ENCODE measurements at places on chromosomes 16 and 17.

DNA sequence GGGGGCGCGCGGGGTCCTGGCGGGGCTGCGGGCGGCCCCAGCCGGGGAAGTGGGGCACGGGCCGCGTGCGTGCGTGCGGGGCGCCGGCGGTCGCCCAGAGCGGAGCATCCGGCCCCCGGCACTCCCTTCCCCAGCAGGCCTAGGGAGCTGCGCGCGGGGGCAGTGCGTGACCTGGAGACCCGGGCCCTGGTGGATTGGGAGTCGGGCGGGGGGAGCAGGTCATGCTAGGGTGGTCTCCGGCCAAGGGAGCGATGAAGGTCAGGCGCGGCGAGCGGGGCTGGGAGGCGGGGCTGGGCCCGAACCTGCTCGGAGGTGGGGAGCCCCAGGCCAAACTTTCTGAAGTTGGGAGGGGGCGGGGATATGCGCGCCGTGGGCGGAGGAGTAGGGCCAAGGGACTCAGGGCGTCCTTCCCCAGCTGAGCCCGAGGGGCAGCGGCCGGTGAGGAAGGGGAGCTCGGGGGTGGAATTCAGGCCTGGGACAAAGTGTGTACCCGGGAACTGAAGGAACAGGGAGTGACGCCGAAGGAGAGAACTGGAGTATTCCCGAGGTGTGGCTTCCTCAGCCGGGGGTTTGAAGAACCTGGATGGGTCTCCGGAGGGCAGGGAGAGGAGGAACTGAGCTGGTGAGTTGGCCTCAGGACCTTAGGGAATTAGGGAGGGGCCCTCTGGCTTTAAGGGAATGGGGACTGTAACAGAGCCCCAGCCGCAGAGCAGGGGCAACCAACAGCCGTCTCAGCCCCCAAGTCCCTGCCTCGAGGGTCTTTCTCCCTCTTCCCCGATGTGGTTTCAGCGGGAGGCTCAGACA lies 589 bp downstream of the XYLT2 start:
- DNase-seq = no peak

GRCh38 chr17:82740906-82741759 lies 5.7 kb downstream of the FN3K start:
- DNase-seq = no peak

- no peak for DNase-seq
These were observed at the start of gene BHLHA9 for GRCh38 chr17:1270210-1271029. Gene BHLHA9, plus strand, starts transcription at chr17:1270444. Its CDS starts 120 bp downstream, at chr17:1270564.

DNA sequence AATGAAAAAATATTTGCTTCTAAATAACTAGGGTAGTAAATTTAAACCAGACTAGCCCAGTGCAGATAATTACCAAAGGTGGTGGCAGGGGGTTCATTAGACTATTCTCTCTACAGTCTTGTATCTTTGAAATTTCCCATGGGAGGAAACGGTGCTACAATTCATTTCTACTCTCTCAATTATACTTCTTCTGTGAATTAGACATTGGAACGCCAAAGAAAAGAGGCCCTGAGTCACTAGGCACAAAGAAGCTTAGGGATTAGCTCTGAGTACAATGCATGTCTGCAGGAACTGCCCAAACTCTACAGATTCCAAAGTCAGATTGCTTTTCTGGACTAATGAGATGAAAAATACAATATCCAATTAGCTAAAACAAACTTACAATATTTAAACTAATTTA lies 30.7 kb upstream of the ARL6IP1 start:
- DNase-seq = no peak

DNA sequence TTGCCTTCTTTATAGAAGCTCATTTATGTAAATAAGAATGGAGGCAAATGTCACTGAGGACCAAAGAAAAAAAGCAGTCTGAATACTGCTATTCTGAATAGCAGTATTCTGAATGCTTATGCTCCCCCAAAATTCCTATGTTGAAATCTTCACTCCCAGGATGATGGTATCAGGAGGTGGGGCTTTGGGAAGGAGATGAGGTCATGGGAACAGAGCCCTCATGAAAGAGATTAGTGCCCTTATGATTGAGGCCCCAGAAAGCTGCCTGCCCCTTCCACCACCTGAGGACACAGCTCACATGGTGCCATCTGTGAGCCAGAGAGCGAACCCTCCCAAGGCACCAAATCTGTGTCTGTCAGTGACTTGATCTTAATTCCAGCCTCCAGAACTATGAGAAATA lies 28.8 kb downstream of the HEATR6 start:
- no peak for DNase-seq

- DNase-seq = no peak
These were observed 4.4 kb downstream of the STX1B start for GRCh38 chr16:31006086-31006385.

GRCh38 chr17:71472809-71473789 lies 647.7 kb upstream of the SOX9 start:
- peak; percentile 45 for DNase-seq

DNA sequence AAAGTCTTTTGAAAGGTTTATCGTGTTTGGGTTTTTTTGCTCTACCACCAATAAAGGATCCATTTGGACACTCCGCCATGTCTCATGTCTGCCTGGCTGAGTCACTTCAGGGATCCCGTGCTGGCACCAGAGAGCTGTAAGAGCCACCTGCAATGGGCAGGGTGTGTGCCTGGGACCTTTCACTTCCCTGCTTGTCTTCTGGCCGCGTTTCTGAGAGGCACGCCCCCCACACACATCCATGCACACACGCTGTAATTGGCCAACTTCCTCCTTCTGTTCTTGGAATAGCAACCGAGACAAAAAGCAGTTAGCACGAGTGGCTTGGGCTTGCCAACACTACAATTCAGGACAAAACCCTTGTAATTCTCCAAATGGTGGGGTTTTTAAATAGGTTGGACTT lies 9.8 kb upstream of the SOST start:
- DNase-seq = no peak

- no peak for DNase-seq
These were observed 1418.8 kb downstream of the CDH11 start for GRCh38 chr16:63702981-63703590.

- peak; percentile 22 for DNase-seq
These were observed 373.4 kb downstream of the CNTNAP4 start for GRCh38 chr16:76650582-76650981.

DNA sequence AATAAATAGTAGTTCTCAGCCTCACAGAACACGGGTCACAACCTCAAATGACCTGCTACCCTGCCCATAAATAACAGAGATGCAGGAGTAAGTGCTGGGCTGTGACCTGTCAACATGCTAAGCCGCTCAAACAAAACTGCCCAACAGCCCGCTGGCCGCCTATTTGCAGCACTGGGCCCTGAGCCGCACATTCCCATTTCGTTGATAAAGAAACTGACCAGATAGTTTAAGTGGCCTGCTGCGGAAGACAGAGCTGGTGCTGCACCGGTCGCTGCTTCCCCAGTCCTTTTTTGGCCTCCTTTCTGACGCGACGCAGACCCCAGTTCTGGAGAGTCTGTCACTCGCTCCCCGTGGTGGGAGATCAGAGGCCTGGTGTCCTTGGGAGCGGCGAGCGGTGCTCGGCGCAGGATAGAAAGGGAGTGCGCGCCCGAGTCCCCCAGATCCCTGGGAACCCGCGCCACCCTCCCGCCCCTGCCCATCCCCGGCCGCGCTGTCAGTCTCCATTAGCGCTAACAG lies 349 bp upstream of the SLC6A2 start:
- DNase-seq = no peak

GRCh38 chr17:81549031-81549557 lies 3.1 kb downstream of the FAAP100 start:
- no peak for DNase-seq

GRCh38 chr17:60260540-60260939 lies 110.8 kb downstream of the CA4 start:
- DNase-seq = no peak

GRCh38 chr17:42647778-42648177 lies 11.3 kb upstream of the TUBG2 start:
- no peak for DNase-seq

GRCh38 chr17:78706271-78706915 lies 75.7 kb downstream of the CYTH1 start:
- DNase-seq = peak; percentile 15

DNA sequence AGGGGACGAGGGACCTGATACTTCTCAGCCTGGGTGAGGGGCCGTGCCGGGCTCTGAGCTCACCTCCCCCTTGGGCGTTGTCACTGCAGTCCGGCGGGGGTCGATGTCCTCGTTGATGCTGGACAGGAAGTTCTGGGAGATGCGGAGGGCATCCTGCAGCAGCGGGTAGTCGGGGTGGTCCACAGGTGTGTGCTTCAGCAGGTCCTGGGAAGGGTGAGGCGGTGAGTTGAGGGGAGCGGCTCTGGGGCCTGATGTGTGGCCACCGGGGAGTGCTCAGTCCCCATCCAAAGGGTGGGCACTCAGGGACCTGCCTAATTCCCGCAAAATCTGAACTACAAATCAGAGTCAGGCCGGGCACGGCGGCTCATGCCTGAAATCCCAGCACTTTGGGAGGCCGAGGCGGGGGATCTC lies 75.6 kb downstream of the TIMM22 start:
- DNase-seq = no peak

- DNase-seq = no peak
These were observed 5.6 kb downstream of the WSB1 start for GRCh38 chr17:27299384-27300049.

DNA sequence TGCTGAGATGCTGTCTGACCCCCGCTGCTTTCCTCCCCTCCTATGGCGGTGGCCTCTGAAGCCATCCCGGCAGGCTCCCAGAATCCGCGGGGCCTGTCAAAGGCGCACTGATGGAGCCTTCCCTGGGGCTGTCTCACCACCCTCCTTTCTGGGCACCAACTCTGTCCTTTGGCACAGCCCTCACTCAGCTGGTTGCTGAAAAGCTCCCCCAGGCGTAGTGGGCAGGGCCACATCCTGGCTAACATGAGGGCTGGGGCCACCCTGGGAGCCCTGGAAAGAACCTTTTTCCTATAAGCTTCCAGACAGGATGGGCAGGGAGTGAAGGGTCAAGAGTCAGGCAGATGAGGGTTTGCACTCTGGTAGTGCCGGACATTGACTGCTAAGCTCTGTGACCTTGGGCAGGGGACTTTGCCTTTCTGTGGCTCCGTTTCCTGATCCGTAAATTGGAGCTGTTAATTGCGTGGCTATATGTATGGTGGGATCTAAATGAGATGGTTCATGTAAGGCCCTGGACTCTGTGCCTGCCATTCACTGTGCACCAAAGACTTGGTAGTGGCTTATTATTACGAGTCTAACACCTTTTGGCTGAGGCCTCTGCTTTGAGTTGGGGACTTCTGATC lies 27.6 kb upstream of the LASP1NB start:
- no peak for DNase-seq

DNA sequence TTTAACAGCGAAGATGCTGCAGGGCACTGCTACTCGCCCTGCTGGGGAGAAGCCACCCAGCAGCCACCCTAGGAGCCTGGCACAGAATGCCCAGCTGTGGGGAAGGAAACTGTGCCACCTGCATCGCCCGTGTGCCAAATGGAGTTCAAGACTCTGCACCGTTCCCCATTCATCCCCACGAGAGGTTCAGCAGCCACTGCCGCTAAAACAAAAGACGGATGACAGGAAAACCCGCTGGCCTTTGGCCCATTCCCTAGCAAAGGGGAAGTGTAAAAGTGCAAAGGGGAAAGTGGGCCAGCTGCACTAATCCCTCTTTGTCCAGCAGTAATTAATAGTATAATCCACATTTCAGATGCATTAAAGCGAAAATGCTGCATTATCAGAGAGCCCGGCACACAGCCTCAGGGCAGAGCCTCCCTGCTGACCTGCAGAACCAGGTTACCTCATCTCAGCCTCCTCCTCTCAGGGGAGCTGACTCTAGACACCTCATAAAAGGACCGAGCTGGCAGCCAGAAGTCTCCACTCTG lies 37.7 kb downstream of the ZFHX3 start:
- no peak for DNase-seq

GRCh38 chr17:9266031-9266680 lies 244.8 kb downstream of the NTN1 start:
- DNase-seq = no peak

- DNase-seq = no peak
These were observed 56.8 kb downstream of the BEAN1 start for GRCh38 chr16:66483689-66484452.

DNA sequence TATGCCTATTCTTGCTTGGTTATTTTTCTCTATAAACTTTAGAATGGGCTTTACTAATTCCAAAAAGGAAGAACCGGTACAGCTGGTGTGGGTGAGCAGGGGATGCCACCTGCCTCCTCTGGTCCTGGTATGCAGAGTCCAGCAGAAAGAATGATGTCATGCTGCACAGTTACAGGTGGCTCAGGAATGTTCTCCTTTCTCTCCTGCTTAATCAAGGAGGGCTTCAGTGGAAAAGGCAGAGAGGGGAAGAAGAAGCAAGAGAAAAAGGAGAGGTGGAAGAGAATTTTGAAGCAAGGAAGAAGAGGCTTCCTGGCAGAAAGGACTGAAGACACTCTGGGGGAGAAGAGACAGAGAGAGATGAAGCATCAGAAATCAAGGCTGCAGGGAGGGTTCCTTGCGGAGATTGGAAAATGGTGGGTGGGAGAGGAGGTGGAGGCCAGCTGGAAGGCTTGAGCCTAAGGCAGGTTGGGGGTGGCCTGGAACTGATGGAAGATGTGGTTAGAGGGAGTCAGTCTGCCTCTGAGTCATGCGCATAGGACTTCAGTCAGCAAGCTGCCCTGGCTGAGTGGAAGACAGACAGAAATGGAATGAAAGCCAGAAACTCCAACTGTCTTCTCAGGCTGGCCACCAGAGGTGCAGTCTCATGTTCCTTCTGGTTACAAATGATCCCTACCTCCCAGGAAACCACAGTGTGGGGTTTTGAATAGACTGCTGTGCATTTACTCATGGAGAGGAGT lies 64.6 kb upstream of the CRHR1 start:
- DNase-seq = peak; percentile 3

GRCh38 chr16:26542198-26542597 lies 524.5 kb upstream of the C16orf82 start:
- no peak for DNase-seq

DNA sequence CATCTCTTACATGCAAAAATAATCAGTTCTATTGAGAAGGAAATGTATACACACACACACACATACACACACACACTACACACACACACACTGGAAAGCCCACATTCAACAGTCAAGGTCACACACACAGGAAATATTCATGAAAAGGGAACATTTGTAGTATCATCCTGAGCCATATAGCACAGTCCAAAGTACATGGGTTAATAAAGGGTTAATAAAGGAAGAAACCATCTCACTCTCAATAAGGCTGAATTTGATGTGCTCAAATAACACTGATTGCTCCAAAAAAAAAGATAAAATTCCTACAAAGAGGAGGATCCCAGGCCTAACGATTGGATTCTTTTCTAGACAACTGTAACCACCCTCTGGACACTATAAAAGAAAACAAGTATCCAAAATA lies 164.7 kb downstream of the SLC39A11 start:
- DNase-seq = no peak
